ENCODE measurements at places on chromosomes 1 and 21.

GRCh38 chr1:36864182-36864822 lies 170.0 kb downstream of the GRIK3 start:
- no peak for DNase-seq

GRCh38 chr1:118184739-118185083 lies 317 bp downstream of the SPAG17 start:
- no peak for DNase-seq

GRCh38 chr21:17554679-17555465 lies 42.0 kb downstream of the CXADR start:
- no peak for DNase-seq

GRCh38 chr1:31755197-31755611 lies 8.9 kb downstream of the ADGRB2 start:
- DNase-seq, result no peak

DNA sequence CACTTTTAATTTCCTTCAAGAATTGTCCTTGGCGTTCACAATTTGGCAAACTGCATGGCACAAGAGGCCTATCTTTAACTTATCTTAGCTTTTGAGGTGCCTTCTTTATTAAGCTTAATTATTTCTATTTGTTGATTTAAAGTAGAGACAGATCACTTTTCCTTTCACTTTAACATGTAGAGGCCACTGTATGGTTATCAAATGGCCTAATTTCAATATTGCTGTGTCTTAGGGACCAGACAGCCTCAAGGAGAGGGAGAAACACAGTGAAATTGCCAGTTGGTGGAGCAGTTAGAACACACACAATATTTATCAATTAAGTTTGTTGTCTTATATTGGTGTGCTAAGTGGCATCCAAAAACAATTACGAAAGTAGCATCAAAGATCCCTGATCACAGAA lies 1013.9 kb downstream of the KCNT2 start:
- DNase-seq, result no peak

DNA sequence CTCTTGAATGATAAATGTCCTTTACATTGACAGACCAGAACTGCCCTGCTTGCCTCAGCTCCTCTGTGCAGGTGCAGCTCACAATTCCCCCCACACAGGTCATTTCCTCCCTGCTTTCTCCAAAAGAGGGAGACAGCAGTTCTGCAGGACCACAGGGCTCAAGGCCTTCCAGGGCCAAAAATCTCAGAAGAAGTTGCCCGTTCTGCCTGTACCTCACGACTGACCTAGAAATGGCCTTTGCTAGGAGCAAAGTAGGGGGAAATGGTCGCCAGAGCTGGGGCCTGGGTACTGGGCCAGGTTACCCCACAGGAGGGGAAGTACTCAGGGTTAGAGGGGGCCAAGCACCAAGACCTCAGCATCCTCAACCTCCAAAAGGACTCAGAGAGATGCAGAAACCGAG lies 11.1 kb downstream of the RNU1-2 start:
- DNase-seq, result no peak

DNA sequence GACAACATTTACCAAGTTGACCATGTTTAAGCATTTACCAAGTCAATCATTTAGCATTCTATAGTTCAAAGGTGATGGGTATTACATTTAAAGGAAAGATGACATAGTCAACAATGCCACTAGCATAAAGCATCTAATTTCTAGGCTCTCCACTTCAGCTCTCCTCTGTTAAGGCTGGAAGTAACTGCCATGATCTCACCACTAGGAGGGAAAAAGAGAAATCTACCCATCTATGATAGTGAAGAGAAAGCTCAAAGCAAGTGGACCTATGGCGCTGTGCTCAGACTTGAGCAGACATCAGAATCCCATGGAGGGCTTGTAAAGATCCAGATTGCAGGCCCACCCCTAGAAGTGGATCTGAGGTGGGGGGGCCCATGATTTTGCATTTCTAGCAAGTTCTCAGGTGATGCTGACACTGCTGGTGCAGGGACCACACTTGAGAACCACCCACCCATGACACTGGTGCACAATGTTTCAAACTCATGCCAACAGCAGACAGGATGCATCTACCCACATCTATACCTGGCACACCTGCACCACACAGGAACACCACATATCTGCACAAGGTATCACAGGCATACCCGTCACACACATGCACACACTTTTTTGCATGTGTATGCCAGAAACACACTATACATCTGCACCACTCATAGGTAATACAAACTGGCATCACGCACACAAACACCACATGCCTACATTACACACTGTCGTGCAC lies 392.9 kb upstream of the RUNX1 start:
- no peak for DNase-seq

GRCh38 chr1:154352581-154353459 lies 27.5 kb downstream of the ATP8B2 start:
- DNase-seq, result peak; percentile 63

DNA sequence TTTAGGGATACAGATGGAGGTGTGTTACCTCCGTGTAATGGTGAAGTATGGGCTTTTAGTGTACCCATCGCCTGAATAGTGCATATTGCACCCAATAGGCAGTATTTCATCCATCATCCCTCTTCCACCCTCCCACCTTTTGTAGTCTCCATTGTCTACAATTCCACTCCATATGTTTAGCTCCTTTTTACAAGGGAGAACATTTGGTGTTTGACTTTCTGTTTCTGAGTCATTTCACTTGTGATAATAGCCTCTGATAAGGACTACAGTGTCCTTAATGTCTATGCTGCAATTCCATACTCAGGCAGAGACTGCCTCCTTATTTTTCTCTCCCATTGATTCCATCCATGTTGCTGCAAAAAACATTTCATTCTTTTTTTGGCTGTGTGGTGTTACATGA lies 48.7 kb downstream of the OVGP1 start:
- no peak for DNase-seq

- no peak for DNase-seq
These were observed 461.3 kb upstream of the ZRANB2 start for GRCh38 chr1:71542155-71542554.

DNA sequence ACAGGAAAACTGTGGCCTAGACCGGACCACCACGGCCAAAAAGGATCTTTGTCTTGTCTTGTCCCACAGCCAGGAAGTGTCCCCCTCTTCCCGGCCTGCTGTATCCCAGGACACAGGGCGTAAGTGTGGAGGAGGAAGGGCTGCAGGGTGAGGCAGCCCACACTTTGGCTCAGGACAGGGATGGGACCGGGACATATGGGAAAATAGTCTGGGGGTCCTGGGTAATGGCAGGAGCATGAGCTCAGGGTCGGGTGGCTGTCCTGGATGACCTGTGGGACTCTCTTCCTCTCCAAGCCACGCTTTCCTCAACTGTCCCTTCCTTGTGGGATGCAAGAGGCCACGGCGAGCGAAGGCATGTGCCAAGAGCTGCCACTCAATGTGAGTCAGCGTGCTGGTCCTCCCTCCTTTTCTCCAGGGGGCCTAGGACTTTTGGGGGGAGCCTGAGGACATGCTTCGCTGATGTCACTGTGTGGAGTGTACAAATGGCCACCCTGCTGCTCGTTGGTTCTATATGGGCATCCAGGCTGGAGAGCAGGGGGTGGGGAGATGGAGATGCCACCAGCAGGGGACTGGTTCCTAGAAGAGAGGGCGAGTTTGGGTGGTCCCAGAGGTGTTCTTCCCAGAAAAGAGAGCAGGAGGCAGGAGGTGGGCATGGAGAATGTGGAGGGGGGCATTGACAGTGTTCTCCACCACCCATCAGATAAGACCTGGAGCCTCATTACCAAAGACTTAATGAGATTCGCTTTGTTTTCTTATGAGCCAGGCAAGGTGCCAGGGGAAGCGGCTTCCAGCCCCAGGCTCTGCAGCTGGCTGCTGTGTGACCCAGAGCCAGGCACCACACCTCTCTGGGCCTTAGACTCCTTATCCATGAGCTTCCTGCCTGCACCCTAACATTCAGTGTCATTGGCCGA lies 11.5 kb upstream of the PADI1 start:
- DNase-seq, result no peak

DNA sequence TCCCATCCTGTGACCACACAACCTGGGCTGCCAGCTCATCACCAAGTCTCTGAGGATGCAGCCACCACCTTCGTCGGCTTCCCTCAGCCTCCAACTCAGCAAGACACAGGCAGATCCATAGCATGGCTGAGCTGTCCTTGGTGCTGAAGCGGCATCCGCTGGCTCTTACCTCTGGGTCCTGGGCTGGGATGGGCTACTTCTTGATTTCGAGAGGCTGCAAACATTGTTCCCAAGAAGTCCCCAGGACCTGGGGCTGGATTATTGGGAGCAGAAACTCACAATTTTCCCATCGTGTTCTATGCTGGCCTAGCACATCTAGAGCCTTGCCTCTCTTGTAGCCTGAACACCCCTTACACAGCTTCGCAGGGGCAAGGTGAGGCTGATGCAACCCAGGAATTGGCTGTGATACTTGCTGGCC lies 24.9 kb upstream of the C1QA start:
- DNase-seq, result peak; percentile 71

Measured in choroid plexus epithelial cell (primary cell).